Stimulated activated CD4-positive, alpha-beta T cell treated with anti-CD3 and anti-CD28 coated beads, Interleukin-4, amount 100 ng/mL, for 1 hour (primary cell): ENCODE measurements at places on chromosomes 3 and 15.

- DNase-seq = no peak
These were observed 2.8 kb downstream of the NR2E3 start for GRCh38 chr15:71812966-71813722.

DNA sequence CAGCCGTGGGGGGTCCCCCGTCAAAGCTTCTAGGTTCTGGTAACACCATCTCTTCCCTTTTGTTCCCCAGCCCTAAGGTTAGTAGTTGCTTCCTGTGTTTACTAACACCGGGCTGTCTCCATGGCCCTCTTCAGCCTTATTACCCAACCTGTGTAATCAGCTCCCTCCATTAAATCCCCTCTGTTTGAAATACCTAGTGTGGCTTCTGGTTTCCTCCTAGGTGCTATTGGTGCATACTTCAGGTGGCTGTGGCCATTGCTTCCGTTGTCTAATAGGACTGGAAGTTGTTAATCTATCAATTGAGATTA is 35.3 kb downstream of the MOBP start:
- no peak for DNase-seq

DNA sequence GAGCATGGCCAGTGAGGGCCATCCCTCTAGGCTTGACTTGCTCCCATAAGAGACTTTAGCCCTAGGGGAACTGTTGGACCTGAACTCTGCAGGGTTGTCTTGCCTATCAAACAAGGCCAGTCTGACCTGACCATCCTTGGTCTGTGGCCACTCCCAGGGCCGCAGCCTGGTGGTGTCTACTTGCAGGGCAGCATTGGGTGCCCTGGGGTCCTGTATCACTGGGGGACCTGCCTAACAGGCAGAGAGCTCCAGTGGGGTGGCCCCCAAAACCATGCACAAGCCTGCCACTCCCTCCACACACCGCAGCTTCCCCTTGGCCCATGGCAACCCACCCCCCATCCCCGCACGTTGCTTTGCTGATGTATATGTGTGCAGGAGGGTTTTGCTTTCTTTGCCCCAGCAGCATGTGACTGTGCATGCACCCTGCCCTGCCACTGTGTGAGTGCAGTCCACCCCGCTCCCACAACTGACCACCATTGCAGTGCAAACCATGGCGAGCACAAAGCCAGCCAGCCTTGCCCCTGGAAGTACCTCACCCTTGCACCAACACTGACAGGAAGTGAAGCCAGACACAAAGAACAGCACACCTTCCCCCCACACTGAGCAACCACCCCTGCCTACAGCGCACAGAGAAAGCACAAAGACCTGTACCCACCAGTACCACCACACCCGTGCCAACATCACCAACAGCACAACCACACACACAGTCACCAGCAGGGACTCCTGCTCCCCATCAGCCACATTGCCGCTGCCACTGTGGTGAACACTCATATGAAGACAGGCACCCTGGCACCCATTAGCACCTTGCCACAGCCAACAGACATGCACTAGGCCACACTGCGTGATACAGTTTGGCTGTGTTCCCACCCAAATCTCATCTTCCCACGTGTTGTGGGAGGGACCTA is 88.8 kb downstream of the SENP7 start:
- DNase-seq = no peak

DNA sequence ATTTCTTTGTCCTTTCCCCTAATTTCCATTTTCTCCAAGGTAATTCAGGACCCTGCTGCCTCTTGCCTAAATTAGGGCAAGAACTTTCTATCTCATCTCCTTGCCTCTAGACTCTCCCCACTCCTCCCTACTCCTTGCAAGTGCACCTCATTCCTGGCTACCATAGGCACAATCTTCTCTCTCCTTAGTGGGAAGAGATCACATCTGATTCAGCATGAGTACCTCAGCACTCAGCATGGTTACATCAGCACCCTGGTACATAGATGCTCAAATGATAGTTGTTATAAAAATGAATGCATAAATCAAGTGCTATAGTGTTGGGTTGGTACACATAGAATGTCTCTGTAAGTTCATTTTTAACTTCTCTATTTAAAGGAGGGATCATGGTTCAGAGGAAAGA is 313.4 kb upstream of the RASGRP1 start:
- DNase-seq = no peak

DNA sequence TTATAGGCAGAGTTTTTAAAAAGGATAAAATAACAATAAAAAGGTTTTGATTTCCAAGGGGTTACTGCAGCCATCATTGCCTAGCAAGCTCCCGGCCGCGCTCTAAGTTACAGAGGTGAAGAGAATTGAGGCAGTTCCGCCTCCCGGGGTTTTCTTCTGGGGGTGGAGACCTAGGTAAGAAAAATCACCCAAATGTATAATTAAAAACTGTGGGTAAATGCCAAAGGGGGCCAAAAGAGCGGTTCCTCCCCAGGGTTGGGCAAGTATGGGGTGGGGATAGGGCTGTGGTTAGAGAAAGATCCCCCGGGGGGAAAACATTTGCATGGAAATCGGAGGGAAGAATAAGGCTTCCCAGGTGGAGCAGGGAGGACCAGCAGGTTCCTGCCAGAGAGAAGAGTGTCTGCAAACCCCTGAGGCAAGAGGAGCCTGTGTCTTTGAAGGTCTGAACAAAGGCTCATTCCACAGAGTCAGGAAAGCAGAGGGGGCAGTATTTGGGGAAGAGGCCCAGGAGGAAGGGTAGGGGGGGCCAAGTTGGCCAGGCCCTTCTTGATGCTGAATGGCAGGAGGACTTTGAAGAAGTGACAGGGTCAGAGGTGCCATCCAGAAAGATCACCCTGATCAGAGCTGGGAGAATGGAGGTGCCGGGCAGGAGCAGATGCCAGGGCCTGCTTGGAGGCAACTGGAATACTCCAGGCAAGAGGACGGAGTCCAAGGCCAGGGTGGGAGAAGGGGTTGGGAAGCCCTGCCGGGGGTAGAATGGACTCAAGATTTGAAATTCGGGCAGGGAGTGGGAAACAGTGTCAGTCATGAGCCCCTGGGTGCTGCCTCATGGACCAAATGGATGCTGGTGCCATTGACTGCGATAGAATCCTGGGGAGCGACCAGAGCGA is 152.9 kb upstream of the RGMA start:
- DNase-seq = no peak

- DNase-seq = peak; percentile 65
These were observed 36.1 kb downstream of the TTC23 start for GRCh38 chr15:99213187-99213811.

DNA sequence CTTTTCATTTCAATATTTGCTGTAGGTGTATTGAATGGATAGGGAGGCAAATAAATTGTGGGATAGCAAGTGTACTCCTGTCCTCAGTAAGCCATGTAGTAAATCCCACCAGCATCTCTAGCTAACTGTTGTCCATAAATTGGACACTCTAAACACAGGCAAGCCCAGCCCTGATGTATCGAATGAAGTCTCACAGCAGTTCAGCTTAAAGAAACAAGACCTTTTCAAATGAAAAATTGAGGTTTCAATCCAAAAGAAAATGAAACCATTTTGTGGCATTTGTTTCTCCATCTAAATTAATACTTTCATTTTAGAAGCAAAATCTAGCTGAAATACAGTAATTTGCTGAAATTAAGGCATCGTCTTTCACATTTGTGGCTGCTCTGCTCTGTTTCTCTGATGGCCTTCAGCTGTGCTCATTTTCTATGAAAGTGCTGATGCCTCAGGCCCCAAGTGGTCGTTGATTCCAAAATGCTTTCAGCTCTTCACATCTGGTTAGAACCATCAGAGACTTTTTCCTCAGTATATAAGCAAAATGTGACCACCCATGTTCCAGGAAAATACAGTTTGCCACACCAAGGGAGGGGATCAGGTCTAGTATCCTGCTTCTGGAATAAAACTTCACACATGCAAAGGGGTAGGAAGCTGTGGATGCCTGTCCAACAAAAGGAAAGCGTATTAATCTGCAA is 245.0 kb downstream of the ZMAT3 start:
- no peak for DNase-seq

GRCh38 chr3:123347691-123348264 is 101.1 kb downstream of the ADCY5 start:
- DNase-seq = no peak

DNA sequence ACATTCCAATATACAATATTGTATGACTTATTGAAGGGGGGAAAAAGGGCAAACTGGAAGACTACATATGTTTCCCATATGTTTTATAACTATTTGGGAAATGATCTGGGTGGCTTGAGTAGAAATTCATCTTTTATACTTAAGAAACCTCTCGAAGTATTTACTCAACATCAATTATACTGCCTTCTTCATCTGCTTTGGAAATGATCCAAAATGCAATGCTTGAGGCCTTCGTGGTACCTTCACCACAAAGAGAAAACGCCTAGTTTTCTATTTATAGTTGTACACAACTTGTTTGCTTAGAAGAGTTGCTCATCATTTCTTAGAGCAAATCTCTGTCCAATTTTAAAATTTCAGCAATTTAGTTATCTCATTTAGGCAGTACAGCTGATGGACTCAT is 18.8 kb downstream of the ACKR4 start:
- no peak for DNase-seq

DNA sequence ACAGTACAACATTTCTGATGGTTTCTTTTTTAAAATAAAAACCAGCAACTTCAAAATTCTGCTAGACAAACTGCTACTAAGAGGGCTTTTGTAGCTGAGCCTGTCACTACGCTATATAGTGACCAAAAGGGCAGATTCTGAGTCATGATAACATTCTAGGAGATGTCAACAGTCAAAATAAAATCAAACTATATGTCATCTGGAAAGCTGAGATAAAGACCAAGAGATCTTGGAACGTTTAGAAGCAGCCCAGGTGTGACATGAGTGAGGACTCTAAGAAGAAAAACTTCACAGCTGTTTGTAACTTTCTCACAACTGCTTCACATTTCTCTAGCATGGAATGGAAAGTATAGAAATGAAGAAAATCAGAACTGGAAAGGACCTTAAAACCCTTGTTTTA is 84.6 kb downstream of the FILIP1L start:
- DNase-seq = no peak

GRCh38 chr3:179418610-179419009 is 32.7 kb downstream of the GNB4 start:
- no peak for DNase-seq

GRCh38 chr3:11819146-11819689 is 27.5 kb downstream of the TAMM41 start:
- DNase-seq = no peak

- DNase-seq = no peak
These were observed 26.0 kb downstream of the TMEM158 start for GRCh38 chr3:45199837-45200648.

DNA sequence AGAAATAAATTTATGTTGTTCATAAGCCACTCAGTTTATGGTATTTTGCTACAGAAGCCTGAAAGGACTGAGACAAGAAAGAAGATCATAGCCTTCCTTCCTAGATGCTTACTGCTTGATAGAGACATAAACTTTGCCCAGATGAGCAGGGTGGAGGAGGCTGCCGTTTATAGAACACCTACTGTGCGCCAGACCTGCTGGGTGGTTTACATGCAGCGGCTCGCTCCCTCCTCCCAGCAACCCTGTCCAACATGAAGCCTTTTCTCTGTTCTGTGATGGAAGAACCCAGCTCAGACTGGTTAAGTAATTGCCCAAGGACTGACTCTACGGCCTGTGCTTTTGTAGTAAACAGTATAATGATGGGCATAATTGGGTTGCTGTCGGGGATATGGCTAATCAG is 37.0 kb downstream of the CORO2B start:
- DNase-seq = no peak

DNA sequence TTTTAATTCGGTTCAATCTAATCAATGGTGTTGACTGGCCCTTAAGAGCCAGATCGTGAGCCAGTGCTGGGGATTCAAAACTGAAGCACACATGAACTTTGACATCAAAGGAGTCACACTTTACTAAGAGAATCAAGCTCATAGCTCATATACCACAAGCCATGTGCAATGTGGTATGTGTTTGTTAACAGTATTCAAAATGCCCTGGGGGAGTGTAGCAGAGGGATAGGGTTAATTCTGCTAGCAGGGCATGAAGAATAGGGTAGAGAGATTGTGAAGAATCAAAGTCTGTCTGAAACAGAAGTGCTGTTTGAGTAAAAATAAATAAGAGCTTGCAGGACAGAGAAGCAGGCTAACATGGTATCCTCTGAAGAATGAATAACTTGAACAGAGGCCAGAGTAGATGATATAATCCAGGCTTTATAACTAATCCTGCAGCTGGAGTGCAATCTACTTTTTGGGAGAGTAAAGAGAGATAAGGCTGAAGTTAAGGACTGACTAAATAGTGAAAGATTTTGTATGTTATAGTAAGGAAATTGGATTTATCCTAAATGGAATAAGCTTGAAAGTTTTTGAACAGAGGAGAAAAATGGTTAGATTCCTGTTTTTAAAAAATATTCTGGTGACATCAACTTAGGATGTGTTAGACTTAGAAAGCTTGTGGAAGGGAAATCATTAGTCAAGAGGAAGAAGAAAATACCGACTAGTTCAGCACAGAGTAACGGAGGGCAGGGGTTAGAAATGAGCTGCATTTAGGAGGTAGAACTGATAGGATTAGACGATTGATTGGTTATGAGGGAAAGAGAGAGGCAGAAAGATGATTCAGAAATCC is 292.0 kb downstream of the NFKBIZ start:
- DNase-seq = no peak

GRCh38 chr3:27253831-27254230 is 115.4 kb downstream of the NEK10 start:
- DNase-seq = no peak

GRCh38 chr3:131962982-131963381 is 71.8 kb downstream of the CPNE4 start:
- DNase-seq = no peak

GRCh38 chr3:128848936-128849335 is 30.5 kb upstream of the ACAD9 start:
- DNase-seq = no peak

DNA sequence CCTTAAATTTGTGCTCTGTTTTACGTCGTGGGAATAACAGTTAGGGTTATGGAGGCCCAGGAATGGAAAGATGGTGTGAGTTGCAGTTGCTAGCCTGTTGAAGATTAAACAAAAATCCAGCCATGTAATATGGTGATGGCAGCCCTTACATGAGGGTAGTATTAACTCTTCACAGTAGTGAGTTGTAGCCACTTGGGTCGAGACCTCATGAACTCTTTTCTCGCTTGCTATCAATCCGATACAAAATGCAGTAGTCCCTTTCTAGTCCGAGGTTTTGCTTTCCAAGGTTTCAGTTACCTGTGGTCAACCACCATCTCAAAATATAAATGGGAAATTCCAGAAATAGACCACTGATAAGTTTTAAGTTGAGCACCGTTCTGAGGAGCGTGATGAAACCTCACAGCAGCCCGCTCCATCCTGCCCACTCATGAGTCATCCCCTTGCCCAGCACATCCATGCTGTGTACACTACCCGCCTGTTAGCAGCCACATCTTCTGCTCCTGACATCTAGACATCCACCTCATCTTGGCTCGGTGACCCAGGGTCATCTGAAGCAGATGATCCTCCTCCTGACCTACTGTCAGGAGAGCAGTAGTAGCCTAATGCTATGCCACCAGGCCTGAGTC is 177.9 kb downstream of the CDIN1 start:
- DNase-seq = no peak
